SHP77 treated with DMSO at 0.1 percent for 48 hours (cell line): ENCODE measurements at places on chromosomes 13 and 19.

DNA sequence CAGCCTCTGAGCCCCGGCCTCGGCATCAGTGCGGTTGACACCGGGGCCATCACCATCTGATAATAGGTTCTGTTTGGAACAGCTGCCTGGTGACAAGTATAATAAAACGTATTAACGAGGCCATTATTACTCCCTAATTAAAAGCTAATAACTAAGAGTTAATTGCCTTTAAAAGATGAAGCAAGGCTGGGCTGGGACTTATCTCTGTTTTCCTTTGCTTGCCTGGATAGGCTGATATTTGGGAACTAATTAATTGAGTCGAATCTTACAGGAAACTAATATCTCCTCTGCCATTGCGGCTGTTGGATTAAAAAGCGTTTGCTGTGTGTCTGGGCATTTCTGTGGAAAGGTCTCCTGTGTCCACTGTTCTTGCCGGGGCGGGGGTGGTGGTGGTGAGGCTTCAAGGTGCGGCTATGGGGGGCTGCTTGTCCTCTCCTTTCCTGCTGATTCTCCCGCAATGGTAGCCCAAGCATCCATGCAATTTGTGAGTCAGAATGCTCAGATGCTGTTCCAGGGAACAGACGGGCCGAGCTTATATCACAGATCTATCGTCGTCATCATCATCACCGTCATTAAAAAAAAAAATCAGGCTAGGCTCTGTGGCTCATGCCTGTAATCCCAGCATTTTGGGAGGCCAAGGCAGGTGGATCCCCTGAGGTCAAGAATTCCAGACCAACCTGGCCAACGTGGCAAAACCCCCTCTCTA is 162.7 kb downstream of the PTPRS start:
- no peak for DNase-seq

DNA sequence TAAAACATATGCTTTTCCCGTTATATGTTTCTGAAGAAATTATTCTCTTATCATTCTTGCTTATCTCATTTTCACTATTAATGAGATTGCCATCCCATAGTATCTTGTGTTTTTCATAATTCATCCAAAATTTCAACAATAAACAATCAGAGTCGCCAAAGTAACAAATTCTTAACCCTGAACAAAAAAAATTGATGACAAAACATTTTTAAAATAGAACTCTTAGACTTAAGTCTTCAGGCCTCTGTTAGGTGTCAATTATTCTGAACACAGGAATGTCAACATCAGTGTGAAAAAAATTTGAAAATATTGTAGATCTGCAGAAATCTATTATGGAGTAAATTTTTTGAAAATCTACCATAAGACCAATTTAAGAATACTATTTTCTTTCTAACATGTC is 37.4 kb downstream of the NEK5 start:
- DNase-seq = no peak

- DNase-seq = no peak
Measured at GRCh38 chr13:103299079-103299478, 232.9 kb upstream of the SLC10A2 start.

- DNase-seq = no peak
Measured at GRCh38 chr13:28356561-28357021, 138.3 kb downstream of the FLT1 start.

DNA sequence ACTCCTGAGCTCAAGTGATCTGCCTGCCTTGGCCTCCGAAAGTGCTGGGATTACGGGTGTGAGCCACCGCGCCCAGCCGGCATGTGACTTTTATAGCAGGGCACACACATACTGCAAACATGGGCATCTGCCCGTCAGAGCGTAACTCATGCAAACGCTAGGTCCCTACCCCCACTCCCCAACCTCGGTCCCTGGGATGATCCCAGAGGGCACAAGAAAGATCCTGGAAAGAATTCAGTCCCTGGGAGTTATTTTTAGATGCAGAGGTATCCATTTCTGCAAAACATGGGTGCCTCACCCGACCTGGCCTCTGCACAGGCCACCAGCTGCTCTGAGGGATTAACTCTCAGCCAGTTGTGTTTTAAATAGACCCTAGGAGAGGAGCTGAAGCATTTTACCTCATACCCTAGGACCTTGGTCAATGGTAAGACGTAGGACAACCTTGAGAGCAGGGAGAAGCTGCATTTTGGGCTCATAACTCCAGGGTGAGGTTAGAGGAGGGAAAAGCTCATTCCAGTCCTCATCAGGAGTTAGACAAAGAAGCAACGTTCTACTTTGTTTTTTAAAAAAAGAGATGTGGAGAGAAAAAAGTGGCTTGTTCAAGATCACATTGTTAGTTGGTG is 10.8 kb downstream of the TMEM38A start:
- DNase-seq = no peak

- DNase-seq = peak; percentile 35
Measured at GRCh38 chr19:47005873-47006272, 13.8 kb upstream of the NPAS1 start.

- no peak for DNase-seq
Measured at GRCh38 chr19:38734426-38735256, 9.6 kb downstream of the CAPN12 start.

DNA sequence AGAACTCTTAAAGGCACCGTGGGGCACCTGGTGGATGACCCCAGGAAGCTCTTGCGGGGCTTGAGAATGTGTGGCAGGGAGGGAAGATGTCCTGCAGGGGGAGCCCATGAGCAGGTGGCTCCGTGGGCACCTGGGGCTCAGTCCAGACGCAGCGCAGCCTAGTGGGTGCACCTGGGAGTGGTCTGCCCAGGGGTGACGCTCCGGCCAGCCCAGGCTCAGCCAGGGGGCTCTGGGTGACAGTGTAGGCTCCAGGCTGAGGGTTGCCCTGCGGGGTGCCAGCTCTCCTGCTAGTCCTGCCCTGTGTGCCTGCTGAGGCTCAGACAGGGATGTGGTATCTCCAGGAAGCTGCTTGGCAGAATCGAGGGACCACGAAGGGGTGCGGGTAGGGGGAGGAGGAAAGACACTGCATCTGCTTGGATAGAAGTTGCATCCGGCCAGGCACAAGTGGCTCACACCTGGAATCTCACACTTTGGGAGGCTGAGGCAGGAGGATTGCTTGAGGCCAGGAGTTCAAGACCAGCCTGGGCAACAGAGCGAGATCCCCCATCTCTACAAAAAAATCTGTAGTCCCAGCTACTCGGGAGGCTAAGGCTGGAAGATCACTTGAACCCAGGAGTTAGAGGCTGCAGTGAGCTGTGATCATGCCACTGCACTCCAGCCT is 15.0 kb upstream of the PGLS start:
- DNase-seq = peak; percentile 45

- DNase-seq = no peak
Measured at GRCh38 chr19:49119411-49120324, at the start of gene PPFIA3. PPFIA3 (plus strand) TSS chr19:49119544; CDS start chr19:49127874, 8,330 bp downstream.

DNA sequence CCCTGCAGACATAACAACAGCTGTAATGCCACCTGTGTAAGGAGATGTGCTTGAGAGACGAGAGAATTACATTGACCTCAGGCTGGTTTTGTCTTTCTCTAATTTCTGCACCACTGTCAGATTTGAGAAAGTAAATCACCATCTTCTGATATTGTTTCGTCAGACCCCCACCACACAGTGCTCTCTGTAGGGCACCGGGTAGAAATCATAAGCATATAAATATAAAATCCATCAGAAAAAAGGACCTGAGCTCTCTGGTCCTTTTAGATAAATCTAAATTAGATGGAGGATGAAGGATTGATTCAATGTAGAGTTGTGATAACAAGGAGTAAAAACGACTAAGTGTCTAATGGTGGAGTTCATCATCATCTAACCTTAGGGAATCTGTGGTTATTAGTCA is 1981.0 kb upstream of the PRR20A start:
- DNase-seq = no peak

GRCh38 chr19:16462757-16463250 is 9.0 kb downstream of the EPS15L1 start:
- no peak for DNase-seq

DNA sequence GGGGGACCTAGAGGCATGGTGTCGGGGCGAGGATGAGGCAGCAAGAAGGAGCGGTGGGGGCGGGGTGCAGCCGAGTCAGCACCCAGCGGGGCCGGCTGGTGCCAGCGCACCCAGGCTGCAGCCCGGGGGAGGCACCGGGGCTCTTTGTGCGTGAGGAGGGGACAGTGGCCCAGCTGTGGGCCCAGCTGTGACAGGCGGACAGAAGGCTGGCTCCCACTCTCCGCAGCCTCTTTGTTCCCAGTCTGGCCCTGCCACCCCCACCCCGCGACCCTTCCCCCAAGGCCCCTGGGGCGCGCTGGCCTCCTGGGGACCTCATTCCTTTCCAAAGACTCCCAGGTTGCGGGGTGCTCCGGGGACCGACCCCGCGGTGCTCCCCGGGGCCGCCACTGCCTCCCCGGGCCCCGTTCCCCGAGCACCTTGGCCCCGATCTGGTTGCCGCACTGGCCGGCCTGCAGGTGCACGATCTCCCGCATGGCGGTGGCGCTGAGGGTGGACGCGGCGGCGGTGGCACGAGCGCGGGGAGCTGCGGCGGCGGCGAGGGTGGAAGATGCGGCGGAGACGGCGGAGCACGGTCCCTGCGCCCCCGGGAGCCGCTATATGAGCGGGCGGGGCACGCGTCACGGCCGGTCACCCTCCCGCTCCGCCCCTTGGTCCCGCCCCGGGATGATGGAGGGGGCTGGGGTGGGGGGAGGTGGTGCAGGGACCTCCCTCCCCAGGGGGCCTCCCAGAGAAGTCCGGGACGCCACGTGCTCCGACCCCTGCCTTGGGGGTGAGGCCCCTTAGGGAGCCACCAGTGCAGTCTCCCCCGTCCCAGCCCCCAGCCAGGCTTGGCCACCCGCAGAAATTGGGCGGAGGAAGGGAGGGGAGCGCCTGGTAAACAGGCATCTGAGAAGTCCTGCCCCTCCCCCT is at the start of gene TUBB4A:
Gene TUBB4A, minus strand, starts transcription at position 570 of the 909 bp plus-strand sequence. Its CDS starts 97 bp downstream, at position 473.
- no peak for DNase-seq

GRCh38 chr13:113207460-113207859 is 1.0 kb downstream of the PCID2 start:
- no peak for DNase-seq

- no peak for DNase-seq
Measured at GRCh38 chr19:41928221-41928683, at the start of gene ERFL. ERFL (minus strand) TSS chr19:41928449; CDS start chr19:41912919, 15,530 bp downstream.

DNA sequence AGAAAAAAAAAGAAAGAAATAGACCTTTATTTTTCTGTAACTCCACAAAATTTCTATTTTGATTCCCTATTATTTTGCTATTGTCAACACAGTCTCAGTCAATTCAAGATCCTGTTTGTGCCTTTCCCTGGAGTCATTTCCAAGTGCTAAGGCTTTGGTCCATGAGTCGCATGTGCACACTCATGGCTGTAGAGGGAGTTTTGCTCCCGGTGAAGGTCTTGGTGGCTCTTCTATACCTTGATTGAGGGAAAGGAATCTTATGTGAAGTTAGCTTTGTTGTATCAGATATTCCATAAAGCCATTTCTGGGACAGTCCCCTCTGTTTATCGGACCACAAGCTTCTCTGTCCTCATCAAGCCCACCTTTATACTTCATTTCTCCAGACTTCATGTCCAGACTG is 58.7 kb upstream of the ALOX5AP start:
- no peak for DNase-seq

DNA sequence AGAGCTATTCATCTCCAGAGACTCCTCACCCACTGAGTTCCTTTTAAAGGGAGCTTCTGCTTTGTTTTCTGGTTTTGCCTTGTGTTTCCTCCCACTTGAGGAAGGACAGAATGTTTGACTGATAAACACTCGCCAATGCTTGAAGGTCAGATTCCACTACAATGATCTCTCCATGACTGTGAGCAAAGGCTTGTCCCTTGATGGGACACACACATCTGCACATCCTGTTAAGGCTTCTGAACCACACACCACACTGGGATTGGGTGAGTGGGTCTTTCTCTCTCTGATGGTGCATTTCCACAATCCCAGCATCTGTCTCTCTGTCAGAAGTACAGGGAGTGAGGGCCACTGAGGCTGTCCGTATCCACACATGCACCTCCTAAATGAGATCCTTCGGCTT is 245.3 kb downstream of the IRS2 start:
- no peak for DNase-seq

DNA sequence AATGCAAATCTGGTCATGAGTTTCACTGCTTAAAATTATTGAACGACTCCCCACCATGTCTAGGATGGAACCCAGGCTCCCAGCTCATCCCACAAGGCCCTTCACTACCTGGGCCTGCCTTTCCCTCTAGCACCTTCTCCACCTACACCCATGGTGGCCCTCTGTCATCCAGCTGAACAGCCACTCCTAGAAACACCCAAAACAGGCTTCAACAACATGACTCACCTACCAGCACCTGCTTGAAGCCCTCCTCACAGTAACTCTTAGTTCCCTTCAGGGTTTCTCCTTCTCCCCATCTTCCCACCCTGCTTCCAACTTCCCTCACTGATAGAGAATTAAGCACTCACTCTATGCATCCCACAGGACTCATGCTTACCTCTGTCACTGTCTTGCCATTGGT is 6.6 kb upstream of the IGFL2 start:
- no peak for DNase-seq

DNA sequence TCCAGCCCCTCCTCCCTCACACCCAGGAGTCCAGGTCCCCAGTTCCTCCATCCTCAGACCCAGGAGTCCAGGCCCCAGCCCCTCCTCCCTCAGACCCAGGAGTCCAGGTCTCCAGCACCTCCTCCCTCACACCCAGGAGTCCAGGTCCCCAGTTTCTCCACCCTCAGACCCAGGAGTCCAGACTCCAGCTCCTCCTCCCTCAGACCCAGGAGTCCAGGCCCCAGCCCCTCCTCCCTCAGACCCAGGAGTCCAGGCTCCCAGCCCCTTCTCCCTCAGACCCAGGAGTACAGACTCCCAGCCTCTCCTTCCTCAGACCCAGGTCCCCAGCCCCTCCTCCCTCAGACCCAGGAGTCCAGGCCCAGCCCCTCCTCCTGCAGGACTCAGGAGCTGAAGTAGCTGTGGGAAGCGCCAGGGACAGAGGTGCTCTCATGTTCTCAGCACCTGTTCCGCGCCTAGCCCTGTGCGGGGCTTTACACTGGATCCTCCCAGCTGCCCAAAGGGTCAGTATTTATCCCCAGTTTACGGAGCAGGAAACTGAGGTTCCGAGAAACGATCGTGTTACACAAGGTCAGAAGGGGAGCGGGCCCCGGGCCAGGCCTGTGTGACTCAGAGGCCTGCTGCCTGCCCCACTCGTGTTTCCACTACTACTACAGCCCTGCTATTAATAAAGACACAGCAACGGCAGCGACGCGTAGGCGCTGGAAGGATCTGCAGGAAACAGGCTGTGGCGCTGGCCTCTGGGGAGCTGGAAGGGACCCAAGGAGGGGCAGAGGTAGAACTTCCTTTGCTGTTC is 1.7 kb upstream of the SBK3 start:
- no peak for DNase-seq
